ENCODE measurements at places on chromosomes 3 and 15. TPM values are rescaled to one million over a fixed set of nuclear protein-coding genes. Genes with fewer than 3 reads are reported as not detected.
A peak's percentile ranks its signal among the peaks of the same experiment; 100 is the strongest.

DNA sequence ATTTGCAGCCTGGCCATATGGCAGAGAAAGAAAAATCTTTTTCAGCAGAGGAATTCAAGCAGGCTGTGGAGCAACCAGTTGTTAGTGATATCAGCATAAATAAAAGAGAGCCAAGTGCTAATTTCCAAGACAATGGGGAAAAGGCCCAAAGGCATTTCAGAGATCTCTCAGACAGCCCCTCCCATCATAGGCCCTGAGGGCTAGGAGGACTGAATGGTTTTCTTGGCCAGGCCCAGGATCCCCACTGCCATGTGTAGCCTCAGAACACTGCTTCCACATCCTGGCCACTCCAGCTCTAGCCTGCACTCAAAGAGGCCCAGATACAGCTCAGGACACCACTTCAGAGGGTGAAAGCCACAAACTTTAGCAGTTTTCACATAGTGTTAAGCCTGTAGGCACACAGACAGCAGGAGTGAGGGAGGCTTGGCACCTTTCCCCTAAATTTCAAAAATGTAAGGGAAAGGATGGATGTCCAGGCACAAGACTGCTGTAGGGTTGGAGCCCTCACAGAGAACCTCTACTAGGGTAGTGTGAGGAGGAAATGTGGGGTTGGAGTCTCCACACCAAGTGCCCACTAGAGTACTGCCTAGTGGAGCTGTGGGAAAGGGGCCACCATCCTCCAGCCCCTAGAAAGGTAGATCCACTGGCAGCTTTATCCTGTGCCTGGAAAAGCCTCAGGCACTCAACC is 191.4 kb downstream of the TBL1XR1 start:
- no peaks in the 10 kb centered on the region for H3K36me3 ChIP-seq

Gene STXBP5L
- 11.4 TPM for total RNA-seq

GRCh38 chr3:131526801-131527347 is 24.1 kb upstream of the MRPL3 start:
- no peak for DNase-seq
- H3K27ac ChIP-seq = no peak overlapping the region
- H3K27me3 ChIP-seq = no peaks in the 10 kb centered on the region
- H3K36me3 ChIP-seq = no peaks in the 10 kb centered on the region
- H3K4me3 ChIP-seq = peak overlapping the region; percentile 40
- H3K4me1 ChIP-seq = peaks cover 7% of the 10 kb centered on the region

- peak overlapping the region; percentile 61 for H3K27ac ChIP-seq
- no peaks in the 10 kb centered on the region for H3K27me3 ChIP-seq
- DNase-seq = no peak
- no peaks in the 10 kb centered on the region for H3K36me3 ChIP-seq
- H3K4me3 ChIP-seq = no peak overlapping the region
These were observed 43.2 kb downstream of the ARHGEF3 start for GRCh38 chr3:56758539-56758981.

- no peaks in the 10 kb centered on the region for H3K36me3 ChIP-seq
- no peak for DNase-seq
- H3K27me3 ChIP-seq = peaks cover 100% of the 10 kb centered on the region
These were observed 2.3 kb downstream of the SHOX2 start for GRCh38 chr3:158103887-158104327.

Gene PTPRG
- total RNA-seq = 62.7 TPM

Gene NR2E3
- total RNA-seq = not detected

Gene SV2B
- total RNA-seq = 2.5 TPM

Gene MOBP
- not detected for total RNA-seq

GRCh38 chr3:6612034-6612616 is 248.8 kb upstream of the GRM7 start:
- no peak overlapping the region for H3K4me3 ChIP-seq
- H3K4me1 ChIP-seq = no peaks in the 10 kb centered on the region
- H3K27me3 ChIP-seq = no peaks in the 10 kb centered on the region
- no peak overlapping the region for H3K27ac ChIP-seq
- no peaks in the 10 kb centered on the region for H3K36me3 ChIP-seq

DNA sequence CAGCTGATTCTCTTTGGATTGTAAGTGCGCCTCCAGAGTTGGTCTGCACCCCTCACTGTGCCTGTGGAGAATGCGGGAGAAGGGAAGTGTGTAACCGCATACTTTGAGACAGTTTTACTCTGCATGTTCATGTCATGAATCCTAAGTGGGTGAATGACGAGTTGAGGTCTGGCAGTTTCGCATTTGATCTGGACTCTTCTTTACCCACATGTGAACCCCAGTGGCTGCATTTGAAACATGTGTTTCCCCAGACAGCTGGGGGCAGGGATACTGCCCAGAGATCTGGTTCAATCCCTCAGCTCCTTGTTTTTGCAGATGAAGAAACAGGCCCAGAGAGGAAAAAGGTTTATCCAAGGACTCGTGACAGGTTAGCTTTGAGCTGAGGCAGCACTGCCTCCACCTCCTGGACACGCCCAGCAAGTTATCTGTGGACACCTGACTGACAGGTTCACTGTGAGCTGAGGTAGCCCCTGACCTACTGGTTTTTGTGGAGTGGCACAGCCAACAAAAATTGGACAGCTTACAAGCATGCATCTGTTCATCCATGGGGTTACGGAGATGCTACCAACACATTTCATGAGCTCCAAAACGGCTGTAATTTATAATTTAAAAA is 207.3 kb downstream of the XXYLT1 start:
- no peak for DNase-seq
- H3K4me1 ChIP-seq = no peaks in the 10 kb centered on the region
- H3K27me3 ChIP-seq = no peaks in the 10 kb centered on the region
- H3K36me3 ChIP-seq = peaks cover 2% of the 10 kb centered on the region
- H3K27ac ChIP-seq = peak overlapping the region; percentile 63

Gene TNFAIP8L3
- total RNA-seq = 7.1 TPM

DNA sequence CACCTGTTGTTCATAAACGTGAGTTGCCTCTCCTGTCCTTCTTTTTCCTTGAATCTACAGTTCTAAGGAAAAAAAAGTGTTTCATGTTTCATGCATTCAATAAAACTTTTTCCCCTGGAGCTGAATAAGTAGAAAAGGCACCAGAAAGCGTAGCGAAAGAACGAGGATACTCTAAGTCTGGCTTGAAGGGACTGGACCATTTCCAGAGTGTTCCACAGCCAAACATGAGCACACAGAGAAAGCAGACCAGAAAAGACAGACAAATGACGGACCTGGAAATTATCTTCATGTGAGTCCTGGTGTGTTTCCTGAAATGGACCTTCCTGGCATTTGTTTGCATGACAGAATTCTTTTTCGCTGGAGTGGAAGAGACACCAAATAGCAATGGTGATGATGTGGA is 204.7 kb downstream of the SV2B start:
- H3K36me3 ChIP-seq = no peaks in the 10 kb centered on the region
- no peak for DNase-seq
- H3K4me3 ChIP-seq = no peak overlapping the region
- H3K27ac ChIP-seq = no peak overlapping the region

Gene TUSC7
- not detected for total RNA-seq

- no peaks in the 10 kb centered on the region for H3K4me1 ChIP-seq
- H3K27ac ChIP-seq = no peak overlapping the region
- H3K4me3 ChIP-seq = no peak overlapping the region
- peaks cover 20% of the 10 kb centered on the region for H3K36me3 ChIP-seq
- H3K27me3 ChIP-seq = no peaks in the 10 kb centered on the region
These were observed 16.5 kb downstream of the HPS3 start for GRCh38 chr3:149145974-149146373.

GRCh38 chr3:14520967-14521366 is 19.2 kb downstream of the GRIP2 start:
- H3K27me3 ChIP-seq = no peaks in the 10 kb centered on the region
- H3K36me3 ChIP-seq = no peaks in the 10 kb centered on the region
- H3K27ac ChIP-seq = no peak overlapping the region
- H3K4me3 ChIP-seq = no peak overlapping the region
- H3K4me1 ChIP-seq = peaks cover 4% of the 10 kb centered on the region
- peak; percentile 49 for DNase-seq

Gene CKMT1A
- total RNA-seq = not detected

DNA sequence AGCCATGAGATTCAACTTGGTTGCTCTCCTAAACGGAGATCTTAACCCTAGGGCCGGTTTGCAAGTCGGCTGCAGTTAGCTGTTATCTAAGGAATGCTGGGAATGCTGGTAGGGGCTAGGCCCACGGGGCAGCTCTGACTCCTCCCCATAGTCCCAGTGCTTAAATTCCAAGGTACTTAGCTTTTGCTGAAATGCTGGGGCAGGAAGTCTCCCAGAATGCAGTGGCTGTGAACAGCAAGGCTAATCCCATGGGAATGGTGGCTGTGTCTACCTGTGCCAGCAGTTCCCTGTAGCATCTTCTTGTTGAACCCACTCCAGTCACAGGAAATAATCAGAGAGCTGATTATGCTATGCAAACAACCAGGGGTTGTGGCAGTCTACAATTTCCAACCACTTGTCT is 102.5 kb upstream of the TJP1 start:
- no peaks in the 10 kb centered on the region for H3K36me3 ChIP-seq
- H3K4me3 ChIP-seq = no peak overlapping the region

DNA sequence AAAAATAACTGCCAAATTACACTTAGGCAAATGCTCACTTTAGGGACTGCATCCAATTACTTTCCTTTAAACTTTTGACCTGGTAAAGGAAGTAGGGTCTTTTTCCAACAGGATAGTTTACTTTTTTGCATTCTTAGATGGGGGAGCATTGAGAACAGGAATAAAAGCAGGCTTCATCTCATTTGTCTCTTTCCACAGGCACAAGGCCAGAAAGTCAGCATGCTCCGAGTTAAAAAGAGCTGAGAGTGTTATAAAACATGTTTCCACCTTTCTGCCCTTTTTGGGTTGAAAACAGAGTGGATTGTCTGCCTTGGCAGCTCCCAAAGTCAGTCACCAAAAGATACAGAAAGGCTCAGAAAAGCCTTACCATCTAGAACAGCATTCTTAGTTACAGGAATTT is 404.9 kb upstream of the ALCAM start:
- no peaks in the 10 kb centered on the region for H3K27me3 ChIP-seq
- no peak for DNase-seq
- no peak overlapping the region for H3K27ac ChIP-seq
- peaks cover 8% of the 10 kb centered on the region for H3K4me1 ChIP-seq

- peak overlapping the region; percentile 96 for H3K27ac ChIP-seq
- H3K36me3 ChIP-seq = no peaks in the 10 kb centered on the region
- no peak for DNase-seq
These were observed 1.6 kb downstream of the THRB start for GRCh38 chr3:24492971-24493551.

DNA sequence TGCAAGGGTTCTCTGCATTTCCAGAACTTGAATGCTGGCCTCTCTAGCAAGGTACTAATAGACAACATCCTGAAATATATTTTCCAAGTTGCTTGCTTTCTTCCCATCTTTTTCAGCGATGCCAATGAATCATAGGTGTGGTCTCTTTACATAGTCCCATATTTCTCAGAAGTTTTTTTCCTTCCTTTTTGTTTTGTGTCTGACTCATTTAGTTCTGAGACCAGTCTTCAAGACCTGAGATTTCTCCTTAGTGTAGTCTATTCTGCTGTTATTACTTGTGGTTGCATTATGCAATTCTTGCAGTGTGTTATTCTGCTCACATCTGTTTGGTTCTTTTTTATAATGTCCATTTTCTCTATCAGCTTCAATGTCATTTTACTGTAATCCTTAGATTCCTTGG is 1265.0 kb upstream of the ALCAM start:
- DNase-seq = no peak
- no peaks in the 10 kb centered on the region for H3K36me3 ChIP-seq
- H3K4me1 ChIP-seq = no peaks in the 10 kb centered on the region

GRCh38 chr3:29764603-29765254 is 483.9 kb downstream of the RBMS3 start:
- H3K27ac ChIP-seq = no peak overlapping the region
- DNase-seq = no peak
- peaks cover 23% of the 10 kb centered on the region for H3K4me1 ChIP-seq
- no peak overlapping the region for H3K4me3 ChIP-seq

DNA sequence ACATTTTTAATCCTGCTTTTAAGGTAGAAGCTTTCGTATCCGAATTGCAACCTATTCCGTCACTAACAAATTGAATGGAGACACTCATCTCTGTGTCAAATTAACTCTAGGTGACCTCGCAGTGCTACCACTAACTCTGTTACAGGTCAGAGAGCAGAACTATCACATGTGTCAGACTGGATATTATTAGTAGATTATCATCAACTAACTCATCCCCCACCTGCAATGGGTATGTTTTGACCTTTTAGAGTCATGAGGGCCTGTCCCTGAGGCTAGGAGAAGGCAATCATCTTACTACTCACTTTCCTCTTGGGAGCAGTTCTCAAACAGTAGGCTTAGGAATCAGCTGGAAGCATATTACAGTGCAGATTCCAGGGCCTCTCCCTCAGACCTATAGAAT is 2.0 kb downstream of the GLDN start:
- H3K4me1 ChIP-seq = peaks cover 9% of the 10 kb centered on the region
- no peaks in the 10 kb centered on the region for H3K36me3 ChIP-seq
- peaks cover 6% of the 10 kb centered on the region for H3K27me3 ChIP-seq

DNA sequence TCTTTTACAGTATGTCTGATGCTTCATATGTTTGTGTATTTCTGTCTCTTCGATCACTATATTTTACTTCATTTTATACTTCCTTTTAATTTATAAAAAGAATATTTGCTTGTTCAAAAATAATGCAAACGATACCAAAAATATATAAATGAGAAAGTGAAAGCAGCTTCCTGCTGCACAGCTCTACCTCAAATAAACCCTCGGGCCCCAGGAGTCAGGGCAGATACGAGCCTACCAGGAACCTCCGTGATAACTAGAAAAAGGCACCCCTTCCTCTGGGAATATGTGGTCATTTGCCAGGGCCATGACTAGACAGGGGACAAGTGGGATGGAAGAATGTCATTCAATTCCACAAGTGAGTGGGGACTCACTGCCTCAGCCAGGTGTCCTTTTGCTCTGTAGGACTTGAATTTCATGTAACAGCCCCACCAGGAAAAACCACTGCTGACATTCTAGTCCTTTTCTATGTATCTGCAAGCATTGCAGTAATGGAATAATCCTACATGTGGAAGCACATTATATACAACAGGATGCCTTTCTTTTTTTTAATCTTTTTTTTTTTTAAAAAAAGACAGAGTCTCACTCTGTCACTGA is 133.3 kb downstream of the SUCLG2 start:
- H3K4me1 ChIP-seq = no peaks in the 10 kb centered on the region
- no peak overlapping the region for H3K4me3 ChIP-seq
- no peak overlapping the region for H3K27ac ChIP-seq
- H3K36me3 ChIP-seq = peaks cover 17% of the 10 kb centered on the region

- no peaks in the 10 kb centered on the region for H3K36me3 ChIP-seq
- no peak for DNase-seq
These were observed 277.4 kb upstream of the NR2E3 start for GRCh38 chr15:71532994-71533393.

- H3K27me3 ChIP-seq = no peaks in the 10 kb centered on the region
- H3K4me3 ChIP-seq = no peak overlapping the region
- H3K27ac ChIP-seq = no peak overlapping the region
These were observed 36.0 kb downstream of the XYLB start for GRCh38 chr3:38382506-38383080.

DNA sequence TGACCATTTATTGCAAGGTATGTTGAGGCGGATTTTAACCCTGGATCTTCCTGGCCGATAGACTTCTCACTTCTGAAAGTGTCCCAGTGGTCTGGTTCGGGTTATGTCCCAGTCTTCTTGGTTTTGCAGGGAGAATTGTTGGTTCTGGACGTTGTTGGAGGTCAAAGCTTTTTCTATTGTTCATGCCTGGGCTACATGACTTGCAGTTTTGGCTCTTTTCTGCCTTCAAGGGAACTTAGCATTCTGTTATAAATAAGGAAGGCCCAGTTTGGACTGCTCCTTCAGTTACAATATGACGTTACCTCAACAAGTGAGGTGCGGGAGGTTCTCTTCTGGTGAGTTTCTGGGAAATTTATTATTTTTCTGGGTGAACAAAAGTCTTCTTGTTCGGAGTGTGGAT is 614.3 kb downstream of the DIPK2A start:
- H3K27ac ChIP-seq = no peak overlapping the region
- H3K27me3 ChIP-seq = no peaks in the 10 kb centered on the region
- H3K36me3 ChIP-seq = no peaks in the 10 kb centered on the region

GRCh38 chr3:16838561-16838960 is 46.2 kb upstream of the PLCL2 start:
- no peak overlapping the region for H3K27ac ChIP-seq
- no peak overlapping the region for H3K4me3 ChIP-seq
- DNase-seq = no peak
- no peaks in the 10 kb centered on the region for H3K27me3 ChIP-seq
